ENCODE measurements at places on chromosomes 1 and 21.

GRCh38 chr1:235127732-235128455 lies 743 bp downstream of the TOMM20 start:
- no peak for DNase-seq

GRCh38 chr21:25589887-25590286 lies 17.4 kb downstream of the MRPL39 start:
- DNase-seq, result no peak

- DNase-seq, result no peak
These were observed 40.3 kb upstream of the EDARADD start for GRCh38 chr1:236353813-236354212.

DNA sequence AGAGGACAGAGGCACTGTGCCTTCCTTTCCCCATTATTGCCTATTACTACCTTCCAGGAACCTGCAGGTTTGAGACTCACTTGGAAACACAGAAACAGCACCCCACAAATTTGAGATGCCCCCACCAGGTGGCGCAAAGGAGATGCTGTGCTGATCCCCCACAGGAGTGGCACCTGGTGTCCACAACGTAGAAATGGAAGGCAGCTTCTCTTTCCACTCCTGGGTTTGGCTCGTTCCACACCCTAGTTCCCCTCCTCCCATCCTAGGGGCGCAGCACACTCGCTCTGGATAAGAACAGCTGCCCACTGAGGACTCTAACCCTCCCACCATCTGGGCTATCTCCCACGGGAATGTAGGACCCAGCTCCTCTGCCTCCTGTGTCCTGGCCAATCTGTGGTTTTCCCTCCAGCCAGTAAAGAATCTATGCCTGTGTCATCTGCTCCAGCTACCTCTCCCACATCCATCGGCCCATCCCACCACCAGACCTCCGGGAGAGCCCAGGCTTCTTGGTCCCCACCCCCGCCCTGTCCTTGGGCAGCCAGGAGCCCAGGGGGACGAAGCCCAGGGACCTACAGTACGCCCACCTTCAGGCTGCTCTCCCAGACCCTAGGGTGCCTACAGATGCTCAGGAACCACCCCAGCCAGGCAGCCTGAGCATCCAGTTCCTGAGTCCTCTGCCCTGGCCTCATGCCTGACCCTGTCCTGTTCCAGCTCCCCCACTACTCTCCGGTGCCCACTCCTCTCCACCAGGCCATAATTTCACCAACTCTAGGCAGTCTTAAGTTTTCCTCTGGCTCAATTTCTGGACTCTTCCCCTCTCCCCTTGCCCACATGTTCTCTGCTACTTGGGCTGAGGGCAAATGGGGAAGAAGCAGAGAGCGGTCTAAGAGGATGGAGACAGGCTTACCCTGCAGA lies 549 bp downstream of the THBS3 start:
- DNase-seq, result peak; percentile 88

GRCh38 chr1:47756411-47756810 lies 240.8 kb downstream of the TRABD2B start:
- DNase-seq, result no peak

- no peak for DNase-seq
These were observed 27.9 kb downstream of the ANGEL2 start for GRCh38 chr1:212987702-212988322.

DNA sequence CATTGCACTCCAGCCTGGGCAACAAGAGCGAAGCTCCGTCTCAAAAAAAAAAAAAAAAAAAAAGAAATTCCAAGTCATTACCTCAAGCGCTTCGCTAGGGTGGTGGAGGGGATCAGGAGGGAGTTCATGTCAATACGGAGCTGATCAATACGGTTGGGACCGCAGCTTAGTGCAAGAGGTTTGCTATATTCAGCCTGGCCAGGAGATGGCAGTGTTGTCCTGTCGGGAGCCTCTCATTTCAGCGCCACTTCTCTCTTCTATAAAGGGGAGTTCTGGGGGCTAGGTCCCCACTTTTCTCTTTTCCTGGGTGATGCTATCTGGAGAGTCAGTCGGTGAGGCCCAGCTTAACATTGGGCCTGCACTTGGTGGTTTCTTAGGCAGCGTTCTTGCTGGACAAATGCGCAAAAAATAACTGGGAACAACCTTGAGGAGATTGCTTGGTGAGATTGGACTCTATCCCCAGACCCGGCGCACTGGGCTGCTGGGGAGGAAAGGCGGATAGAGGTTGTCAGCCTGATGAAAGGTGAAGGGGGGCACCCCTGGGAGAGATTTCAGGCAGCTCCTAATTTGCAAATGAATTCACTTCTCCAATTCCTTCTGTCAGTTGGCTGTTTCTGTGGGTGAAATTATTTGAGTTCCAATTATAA lies 40.4 kb downstream of the KIAA0040 start:
- DNase-seq, result peak; percentile 53

GRCh38 chr21:33522297-33522952 lies 19.5 kb downstream of the GART start:
- DNase-seq, result no peak

GRCh38 chr1:89351597-89352311 lies 12.1 kb upstream of the GBP6 start:
- no peak for DNase-seq

DNA sequence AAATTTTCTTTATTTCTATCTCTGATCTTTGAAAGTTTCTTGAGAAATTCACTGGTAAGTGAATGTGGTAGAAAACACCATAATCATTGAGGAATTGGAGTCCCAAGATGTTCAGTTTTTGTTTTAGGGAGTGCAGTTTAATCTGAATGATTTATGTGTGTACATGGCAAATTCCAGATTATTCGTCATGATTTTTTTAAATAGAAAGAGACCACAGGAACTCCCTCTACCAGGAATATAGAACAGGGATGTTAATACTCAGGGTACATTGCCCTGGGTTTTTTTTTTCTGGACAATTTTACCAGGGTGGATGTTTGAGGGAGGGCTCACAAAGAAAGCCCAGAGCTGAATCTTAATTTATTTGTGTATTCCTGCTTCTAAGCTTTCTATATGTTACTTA lies 109.0 kb downstream of the VPS13D start:
- no peak for DNase-seq

DNA sequence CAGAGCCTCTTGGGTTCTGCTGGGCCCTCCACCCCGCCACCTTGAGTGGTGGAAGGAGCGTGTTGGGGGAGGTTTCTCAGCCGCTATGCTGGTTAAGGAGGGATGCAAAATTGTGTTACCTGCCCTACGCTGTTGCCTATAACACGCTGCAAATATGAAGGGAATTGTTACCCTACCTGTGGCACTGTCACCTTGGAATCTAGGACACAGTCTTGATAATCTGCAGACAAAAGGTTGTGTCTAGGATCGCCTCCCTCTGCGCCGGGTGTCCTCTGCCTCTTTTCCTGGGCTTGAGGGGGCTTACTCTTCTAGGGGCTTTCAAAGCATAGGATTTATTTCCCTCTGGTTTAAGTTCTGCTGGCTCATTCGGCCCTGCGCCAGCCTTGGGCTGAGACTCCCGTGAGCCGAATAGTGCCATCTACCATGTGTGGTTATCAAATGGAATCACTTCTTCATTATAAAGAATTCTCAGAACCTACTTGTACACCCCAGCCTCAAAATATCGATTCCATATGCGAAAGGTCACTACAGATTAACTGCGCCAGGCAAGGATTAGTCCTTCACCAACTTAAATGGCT lies 697 bp downstream of the SLC22A15 start:
- DNase-seq, result no peak

DNA sequence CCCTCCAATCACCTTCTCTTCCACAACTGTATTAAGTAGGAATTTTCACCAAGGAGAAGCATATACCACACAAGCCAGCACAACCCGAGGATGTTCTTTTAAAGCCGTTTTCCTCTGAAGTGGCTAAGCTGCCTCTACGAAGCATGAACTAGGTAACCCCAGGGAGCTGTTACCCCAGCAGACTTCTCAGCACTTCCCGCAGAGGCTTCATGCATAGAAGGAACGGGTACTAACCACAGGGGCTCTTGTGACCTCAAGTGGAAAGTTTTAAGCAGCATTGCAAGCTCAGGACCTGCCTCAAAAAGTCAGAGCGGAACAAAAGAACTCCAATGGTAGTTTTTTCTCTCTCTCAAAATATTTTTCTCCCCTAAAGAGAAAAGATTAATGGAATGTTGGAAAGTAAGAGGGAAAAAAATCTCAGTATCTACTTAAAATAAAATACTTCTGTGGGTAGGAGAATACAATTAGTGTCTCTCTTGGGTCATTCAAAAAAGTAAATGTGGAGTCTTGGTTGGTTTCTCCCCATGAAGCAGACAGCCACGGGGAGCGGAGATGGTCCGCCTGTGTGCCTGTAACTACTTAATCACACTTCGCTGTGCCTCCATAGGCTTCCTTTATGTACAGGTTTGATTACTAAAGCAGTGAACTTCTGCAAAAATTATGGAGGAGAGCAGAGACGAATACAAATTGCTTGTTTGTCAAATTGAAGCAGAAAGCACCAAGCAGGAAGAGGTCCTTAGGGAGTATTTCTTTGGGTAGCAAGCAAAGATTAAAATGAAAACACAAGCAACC lies 40.9 kb downstream of the STX6 start:
- peak; percentile 18 for DNase-seq

DNA sequence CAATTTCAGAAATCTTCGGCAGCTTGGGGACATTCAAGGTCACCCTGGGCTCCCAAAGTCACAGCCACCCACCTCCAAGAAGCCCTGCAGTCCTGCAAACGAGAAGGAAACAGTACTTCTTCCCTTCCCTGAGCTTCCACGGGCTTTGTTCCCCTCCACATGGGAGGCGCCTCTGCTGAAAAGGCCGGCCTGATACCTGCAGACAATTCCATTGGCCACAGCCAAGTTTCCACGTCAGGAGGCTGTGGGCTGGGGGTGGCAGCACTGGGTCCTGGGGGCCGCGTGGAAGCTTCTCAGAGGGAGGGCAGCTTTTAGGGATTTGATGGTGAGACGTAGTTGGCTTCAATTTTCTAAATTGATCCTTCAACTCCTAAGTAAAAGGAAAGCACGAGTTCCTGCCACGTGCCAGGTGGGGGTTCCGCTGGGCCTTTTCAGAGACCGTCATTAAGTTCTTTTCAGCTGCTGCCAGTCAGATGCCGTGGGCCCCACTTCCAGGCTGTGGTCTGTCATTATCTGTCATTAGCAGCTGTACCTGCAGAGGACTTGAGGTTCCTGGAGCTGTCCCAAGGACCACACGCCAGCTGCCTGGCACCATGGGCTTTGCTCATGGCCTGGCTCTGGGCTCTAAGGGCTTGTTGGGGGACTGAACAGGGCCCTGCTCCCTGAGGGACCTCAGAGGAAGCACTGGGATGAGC lies 98.7 kb downstream of the CRYAA start:
- no peak for DNase-seq
